ENCODE measurements at places on chromosomes 2 and 18.
A peak's percentile ranks its signal among the peaks of the same experiment; 100 is the strongest.

DNA sequence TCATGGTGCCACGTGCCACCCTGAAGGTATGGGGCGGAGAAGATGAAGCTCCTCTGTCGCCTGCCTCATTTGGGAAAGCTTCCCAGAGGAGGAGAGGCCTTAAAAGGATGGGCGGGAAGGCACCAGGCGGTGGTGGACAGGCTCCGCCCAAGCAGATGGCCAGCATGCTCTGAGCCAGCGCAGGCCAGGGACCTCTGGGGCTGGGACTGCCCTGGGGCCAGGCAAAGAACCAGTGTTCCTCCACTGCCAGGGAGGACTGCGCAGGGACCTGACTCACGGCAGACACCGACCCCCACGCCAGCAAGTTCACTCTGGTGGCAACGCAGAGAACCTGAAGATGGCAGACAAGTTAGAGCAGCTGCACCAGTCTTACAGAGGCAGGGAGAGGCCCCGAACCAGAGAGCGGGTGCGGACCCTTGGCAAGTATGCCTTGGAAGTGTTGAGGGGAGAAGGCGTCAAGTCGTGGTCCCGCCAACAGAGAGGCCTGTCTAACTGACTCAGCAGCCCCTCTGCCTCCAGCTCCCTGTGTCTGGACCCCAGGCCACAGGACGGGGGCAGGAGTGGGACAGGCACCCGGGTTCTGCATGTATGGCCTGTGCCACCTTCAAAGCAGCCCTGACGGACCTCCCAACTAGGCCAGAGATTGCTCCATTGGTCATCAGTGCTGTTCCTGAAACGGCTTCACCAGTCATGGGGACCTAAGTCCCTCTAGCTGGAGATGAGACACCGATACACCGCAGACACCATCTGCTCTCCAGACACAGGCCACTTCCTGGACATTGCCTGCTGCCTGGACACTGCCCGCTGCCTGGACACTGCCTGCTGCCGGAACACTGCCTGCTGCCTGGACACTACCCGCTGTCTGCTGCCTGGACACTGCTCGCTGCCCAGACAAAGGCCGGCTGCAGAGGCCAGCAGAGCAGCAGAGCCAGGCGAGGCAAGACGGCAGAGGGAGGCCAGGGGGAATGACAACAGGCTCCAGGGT, 124.7 kb downstream of the HDAC4 start:
- DNase-seq: peak; percentile 64

GRCh38 chr2:68330691-68331090, 10.9 kb upstream of the CNRIP1 start:
- DNase-seq: peak; percentile 24

DNA sequence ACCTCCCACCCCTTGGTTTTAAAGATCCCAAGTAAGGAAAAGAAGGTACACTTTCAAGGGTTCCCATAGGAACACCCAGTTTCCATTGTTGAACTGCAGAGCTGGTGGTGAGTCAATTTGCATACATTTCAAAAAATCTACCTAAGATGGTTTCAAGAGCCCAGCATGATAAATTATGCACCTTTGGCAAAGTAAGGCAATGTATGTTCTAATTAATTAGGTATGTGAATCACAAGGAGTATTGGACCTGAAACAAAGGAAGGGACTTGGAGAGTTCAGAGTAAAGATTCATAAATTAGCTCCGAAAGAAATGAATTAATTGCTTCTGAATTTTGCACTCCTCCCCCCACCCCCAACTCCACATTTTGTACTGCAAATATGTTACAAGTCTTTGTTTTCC, 459.7 kb downstream of the LRATD1 start:
- DNase-seq: peak; percentile 67

DNA sequence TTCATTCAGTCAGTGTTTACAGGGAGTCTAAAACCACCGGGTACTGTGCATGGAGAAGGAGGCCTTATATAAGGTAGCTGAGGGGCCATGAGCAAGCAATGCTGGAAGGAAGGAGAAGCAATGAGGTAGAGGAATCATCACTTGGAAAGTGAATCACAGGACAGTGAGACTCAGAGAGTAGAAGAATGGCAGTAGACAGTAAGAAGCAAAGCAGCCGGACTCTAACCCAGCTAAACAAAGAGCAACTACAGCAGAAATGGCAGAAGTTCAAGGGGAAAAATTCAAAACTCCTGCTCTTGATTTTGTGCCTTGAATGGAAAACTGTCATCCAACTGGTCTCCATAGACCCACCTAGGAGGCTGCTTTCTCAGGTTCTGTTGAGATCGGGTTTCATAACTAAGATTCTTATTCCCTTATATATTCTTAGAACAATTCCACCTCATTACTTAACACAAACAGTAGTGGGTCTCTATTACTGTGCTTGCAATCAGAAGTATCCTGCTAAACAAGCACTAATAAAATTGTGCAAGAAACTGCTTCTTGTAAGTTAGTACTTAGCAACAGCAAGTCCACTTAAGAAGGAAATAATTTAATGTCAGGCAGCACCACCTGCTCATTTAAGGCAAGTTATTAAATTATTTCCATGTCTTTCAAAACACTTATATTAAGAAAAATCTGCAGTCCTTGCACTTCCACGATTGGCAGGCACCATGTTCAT, 68.0 kb downstream of the RBMS1 start:
- peak; percentile 66 for DNase-seq

DNA sequence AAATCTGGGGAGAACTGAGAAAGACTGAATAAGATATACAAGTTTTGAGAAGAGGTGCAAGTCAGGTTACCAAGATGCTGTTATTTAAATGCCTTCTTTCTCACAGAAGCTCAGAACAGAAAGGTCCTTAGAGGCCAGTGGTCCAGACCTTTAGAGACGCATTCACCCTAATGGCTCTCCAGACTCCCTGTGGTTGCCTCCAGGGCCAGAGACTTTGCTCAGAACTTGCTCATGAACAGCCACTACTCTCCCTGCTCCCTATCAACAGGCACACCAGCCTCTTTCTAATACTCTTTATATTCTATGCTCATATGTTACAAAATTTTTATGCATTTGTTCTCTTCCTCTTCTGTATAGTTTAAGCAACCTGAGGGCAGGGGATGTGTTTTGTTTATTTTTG, 349.0 kb upstream of the TNP1 start:
- no peak for DNase-seq

DNA sequence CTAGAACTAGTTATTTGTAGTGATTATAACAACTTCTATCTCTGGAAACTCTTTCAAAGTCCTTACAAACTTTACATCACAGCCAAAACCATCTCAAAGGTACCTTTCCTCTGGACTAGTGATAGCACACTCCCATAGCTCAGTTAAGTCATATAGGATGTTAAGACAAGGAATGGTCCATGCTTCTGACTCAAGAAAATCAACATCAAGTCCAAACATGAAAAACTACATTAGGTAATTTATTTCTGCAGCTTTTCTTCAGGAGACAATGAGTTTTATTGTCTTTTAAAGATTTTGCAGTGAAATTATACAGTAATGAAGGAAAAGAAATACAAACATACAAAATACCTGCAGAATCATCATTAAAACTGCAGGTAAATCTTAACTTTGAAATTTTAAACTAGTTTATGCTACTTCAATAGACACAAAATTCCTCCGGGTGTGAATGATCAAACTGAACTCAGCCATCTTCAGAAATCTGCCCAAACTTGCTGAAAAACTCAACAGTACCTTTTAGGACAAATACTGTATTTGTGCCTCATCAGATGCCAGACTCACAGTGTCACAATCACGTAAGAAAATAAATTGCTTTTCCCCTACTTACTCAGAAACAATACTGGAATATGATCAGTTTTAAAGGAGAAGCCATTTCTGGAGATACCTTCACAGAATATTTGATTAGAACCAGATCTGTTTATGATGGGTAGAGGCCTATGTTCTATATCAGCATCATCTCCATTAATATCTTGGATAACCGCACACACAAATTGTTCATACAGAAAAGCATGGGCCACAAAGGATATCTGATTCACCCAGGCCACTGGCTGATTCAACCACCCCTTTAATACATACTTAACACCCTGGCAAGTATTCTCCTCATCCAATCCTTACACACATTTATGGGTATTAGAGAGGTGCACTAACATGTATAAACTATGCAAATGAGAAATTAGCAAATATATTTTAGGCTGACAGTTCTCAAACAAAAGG, 2.6 kb downstream of the TMEM131 start:
- peak; percentile 25 for DNase-seq

DNA sequence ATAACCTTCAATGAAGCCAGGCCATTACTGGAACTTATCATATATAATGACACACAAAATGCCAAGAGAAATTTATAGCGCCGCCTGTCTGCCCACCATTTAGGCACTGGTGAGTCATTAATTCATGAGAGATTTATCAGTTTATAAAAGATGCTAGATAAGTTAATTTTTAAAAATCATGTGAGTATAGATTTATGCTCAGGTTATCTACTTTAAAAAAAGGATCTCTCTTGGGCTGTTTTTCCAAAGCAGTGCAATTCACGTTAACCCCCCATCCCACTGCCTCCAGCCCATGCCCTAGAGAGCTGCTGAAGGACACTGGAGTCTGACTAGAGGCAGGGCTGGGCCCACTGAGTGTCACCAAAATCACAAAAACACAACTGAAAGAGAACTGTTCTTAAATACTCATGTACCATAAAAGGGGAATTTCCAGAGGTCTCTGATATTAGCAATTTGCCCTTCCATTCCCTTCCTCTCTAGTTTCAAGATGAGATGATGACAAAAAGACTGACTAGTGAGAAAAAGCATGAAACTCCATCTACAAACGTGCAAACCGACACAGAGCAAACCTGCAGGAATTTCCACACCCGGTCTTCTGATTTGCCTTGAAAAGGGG, 160.8 kb downstream of the BCL2 start:
- no peak for DNase-seq

DNA sequence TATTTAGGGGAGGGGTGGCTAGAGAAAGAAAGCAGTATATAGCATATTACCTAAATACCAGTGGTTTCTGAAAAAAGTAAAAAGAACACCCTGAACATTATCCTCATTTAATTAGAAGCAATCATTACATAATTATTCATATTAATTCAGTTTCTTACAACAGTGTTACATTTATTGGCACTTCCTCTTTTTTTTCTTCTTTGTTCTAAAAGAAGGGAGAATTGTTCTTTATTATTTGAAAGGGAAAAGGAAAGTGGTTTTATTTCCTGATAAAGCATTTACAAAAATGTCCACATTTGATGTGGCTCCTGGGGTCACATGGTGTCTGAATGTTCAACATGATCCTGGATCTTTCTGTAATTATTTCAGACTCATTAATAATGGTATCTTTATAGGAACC, 254.9 kb upstream of the ZEB2 start:
- DNase-seq: no peak

DNA sequence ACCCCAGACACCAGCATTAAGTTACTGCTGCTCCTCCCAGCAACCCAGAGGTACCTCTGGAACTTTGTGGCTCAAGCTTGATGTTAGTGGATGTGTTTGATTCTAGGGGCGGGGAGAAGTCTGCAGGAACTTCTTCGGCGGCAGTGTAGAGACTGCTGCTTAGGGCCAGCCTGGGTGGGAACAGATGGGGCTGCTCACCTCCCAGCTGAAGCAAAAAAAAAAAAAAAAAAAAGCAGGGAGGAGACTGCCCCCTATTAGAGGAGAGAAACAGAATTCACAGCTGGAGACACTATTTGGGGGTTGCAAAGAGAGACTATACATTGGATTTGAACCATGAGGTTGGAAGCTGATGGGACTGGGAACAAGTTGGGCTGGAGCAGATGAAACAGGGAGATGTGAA, 28.6 kb upstream of the FAM136A start:
- DNase-seq: no peak

DNA sequence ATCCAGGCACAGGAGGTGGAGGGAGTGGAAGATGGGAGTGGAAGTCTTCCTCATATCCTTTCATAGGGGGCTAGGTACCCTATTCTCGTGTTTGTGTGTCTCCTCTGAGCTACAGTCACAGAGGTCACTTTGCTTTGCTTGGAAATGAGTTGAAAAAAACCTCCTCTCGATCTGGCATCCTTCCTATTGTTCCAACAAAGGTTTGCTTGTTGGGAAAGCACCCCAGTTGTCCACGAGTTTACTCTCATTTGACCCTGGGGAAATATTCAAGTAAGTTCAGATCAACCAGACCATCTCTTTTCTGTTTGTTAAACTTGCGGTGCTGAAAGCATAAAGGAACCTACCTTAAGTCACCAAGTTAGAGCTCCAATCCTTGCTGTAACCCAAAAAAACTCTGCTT, 59.3 kb downstream of the ARHGEF33 start:
- no peak for DNase-seq

GRCh38 chr2:168064011-168064998, 183.1 kb downstream of the STK39 start:
- no peak for DNase-seq

DNA sequence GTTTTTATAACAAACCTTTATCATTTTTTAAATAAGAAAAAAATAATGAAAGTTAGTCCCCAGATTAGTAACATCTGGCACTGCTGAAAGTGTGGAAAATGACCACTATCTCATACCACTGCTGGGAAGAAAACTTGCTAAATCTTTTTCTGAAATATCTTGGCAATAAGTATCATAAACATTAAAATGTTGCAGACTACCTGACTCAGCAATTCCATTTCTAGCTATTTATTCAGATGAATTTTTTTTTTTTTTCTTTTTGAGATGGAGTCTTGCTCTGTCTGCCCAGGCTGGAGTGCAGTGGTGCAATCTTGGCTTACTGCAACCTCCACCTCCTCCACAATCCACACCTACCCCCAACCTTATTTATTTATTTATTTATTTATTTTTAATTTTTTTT, 35.3 kb upstream of the SOS1 start:
- DNase-seq: peak; percentile 47

- DNase-seq: no peak
Observed at GRCh38 chr2:52145005-52145404, 1113.1 kb upstream of the NRXN1 start.

- DNase-seq: no peak
Observed at GRCh38 chr2:221792971-221793521, 220.9 kb upstream of the EPHA4 start.

GRCh38 chr18:24860978-24861680, 400.7 kb downstream of the HRH4 start:
- DNase-seq: no peak

DNA sequence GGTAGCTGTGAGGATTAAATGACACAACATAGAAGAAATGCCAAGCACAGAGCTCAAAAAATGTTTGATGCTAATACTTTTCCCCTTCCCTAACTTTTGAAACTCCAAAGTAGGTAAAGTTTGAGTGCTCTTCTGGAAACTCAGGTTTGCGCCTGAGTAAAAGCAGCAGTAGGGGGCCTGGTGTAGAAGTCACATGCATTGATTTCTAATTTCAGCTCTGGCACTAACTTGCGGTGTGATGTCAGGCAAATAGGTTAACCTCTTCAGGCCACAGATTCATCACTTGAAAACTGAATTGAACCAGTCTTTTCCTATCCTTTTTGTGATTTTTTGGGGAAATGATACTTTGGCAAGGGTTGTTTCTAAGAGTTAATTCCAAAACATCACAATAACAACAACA, 27.2 kb downstream of the LHCGR start:
- no peak for DNase-seq

GRCh38 chr2:172693529-172694455, 41.9 kb upstream of the RAPGEF4 start:
- no peak for DNase-seq

All from fibroblast of upper back skin (primary cell).